T-helper 17 cell (primary cell): ENCODE measurements at places on chromosomes 11 and 22.

DNA sequence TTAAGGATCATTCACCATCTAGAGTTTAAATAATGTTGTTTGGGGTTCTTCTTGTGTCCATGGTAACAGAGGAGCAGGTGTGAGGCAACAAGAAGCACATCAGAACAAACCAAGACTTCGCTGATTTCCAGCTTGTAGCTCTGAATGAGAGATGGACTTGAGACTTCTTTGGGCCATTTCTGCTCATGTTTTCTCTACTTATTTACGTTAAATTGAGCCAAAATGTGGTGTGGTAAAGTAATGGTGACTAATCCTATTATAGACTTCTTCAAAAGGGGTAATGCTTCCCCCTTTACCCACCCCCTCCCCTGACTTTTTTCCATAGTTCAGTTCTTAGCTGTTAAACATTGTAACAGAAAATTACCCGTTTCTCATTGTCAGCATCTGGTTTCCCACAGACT is 65.2 kb downstream of the CSTPP1 start:
- no peak for DNase-seq

DNA sequence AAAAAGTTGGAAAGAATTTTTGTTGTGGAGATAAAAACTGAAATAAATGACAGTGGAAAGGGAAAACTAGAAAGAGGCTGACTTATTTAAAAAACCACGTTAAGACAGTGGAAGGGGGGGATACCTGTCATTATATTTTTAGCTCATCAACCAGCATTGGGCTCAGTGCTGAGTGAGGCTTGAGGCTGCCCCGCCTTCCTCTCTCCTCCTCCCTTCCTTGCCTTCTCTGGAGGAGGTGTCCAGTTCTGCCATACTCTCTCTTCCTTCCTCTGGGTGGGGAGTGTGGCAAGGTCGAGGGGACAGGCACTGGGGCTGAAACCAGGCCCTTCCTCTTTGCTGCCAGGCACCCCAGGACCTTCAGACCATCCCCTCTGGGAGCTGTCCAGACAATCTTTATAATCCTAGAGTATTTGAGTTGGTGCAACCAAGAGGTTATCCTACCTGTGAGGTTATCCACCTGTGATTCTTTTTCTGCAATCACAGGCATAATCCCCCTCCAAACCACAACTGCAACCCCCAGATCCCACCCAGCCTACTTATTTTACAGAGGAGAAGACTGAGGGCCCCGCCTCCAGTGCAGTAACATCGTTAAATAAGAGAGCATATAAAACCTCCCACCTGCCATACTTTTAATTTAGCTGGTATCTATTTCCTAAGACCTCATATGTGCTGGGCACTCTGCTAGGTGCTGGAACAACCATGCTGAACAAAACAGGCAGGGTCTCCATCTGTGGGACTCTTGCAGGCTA is 578.5 kb downstream of the BUD13 start:
- no peak for DNase-seq

GRCh38 chr11:130237282-130238006 is 77.3 kb downstream of the ZBTB44 start:
- no peak for DNase-seq

- no peak for DNase-seq
Measured at GRCh38 chr11:87447606-87448005, 409.9 kb downstream of the TMEM135 start.

DNA sequence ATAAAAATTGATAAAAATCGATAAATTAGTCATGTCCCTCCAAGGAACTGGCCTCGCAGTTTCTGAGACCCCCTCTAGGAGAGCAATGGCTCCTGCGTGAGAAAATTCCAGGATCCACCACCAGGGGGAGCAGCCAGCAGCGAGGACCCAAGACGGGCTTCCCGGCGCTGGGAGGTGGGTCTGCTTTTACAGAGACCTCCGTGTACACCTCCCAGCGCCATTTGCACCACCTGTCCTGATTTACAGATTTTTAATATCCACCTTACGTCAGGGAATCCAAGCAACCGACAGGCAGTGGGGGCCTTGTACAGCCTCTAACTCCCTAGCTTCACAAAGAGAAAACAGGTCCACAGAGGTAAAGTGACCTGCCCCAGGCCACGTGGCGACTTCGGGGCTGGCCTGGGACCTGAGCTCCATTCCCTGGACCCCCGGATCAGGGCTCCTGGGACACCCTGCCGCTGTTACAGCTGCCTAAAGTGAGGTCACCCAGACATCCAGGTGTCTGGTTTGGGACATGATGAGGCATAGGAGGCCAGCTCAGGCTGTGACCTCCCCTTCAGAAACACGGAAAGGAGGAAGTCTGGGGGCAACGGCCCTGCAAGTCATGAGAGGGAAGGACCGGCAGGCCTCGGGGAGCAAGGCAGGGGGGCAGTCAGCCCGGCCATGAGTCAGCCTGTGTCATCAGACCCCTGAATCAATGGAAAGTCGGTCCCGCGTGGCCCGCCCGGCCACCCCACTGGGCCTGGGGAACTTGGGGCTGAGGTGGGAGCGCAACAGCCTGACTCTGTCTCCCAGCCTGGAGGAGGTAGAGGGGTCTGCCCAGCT is 3.5 kb downstream of the OSM start:
- DNase-seq, result peak; percentile 75
